Activated naive CD4-positive, alpha-beta T cell treated with anti-CD3 and anti-CD28 coated beads, Interleukin-2, amount 50 U/mL, for 72 hours (primary cell): ENCODE measurements at places on chromosomes 11 and 22. TPM values are rescaled to one million over a fixed set of nuclear protein-coding genes. Genes with fewer than 3 reads are reported as not detected.

DNA sequence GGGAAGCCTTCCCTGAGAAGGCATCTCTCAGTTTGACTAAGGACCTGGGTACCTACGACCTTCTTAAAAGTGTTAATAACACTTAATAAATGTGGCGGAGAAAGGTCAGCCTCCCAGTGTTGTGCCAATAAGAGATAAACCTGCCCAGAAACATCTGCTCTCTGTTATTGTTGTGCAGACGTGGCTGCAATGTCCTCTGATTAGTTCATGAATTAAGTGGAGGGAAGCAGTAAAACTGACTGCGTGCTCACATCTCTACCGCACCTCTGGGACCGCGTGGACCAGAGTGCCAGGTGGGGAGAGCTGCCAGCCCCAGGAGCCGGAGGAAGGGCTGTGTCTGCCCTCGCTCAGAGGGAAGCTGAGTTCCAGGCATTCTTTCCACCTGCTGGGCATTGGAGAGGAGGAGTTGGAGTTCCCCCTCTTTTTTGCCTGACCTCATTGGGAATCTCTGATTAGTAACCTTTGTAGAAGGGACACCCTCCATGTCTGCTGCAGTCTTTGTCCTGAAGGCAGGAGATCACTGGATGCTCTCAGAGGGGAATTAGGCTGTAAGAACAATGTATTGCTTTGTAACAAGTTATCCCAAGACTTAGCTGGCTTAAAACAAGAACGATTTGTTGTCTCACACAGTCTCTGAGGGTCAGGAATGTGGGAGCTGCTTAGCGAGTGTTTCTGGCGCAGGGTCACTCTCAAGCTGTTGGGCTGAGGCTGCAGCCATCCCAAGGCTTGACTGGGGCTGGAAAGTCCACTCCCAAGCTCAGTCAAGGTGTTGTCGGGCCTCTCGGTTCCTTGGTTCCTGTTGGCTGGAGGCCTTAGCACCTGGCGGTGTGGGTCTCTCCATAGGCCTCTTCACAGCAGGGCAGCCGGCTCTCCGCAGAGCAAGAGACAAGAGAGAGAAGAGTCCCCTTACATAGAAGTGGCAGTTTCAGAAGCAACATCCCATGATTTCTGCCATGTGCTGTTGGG lies 247.6 kb upstream of the TBCEL start:
- peak; percentile 39 for DNase-seq

- peak; percentile 51 for DNase-seq
Measured at GRCh38 chr11:44766112-44766971, 39.6 kb downstream of the TSPAN18 start.

Gene TTC28
- 8.5 TPM for total RNA-seq

DNA sequence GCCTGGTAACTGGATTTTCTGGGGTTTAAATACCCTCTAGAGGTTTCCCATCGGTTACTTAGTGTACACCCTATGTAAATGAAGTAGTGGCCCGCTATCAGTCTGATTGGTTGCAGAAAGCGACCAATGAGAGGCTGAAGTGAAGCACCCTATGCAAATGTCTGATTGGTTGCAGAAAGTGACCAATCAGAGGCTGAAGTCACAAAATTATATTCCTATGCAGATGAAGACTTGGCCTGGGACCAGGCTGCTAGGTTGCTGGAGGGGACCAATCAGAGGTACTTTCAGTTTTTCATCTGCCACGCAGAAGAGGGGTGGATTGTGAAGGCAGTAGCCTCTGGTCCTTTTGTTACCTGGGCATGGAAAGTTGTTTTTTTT lies 134.8 kb downstream of the TBC1D22A start:
- no peak for DNase-seq

Gene OR52I1
- total RNA-seq, result not detected

DNA sequence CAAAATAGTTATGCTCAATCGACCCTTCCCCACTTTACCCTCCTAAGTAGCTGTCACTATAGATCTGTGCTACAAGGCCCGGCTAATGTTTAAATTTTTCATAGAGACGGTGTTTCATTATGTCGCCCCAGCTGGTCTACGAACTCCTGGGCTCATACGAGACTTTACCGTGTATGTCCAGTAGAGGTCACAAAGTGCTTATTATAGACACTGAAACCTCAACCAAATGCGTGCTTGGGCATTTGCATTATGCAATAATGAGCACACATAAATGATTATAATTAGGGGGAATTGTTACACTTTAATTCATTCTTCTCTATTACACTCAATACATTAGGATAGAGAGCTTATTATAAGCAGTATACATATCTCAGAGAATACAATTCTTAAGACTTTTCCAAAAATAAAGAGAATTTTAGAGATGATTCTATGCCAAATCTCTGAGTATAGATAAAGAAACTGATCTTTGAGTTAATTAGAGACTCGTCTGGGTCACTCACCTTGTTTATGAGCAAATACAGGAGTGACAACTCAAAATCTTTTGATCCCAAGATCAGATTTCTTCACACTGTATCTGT lies 12.5 kb upstream of the MRPL16 start:
- DNase-seq, result no peak

DNA sequence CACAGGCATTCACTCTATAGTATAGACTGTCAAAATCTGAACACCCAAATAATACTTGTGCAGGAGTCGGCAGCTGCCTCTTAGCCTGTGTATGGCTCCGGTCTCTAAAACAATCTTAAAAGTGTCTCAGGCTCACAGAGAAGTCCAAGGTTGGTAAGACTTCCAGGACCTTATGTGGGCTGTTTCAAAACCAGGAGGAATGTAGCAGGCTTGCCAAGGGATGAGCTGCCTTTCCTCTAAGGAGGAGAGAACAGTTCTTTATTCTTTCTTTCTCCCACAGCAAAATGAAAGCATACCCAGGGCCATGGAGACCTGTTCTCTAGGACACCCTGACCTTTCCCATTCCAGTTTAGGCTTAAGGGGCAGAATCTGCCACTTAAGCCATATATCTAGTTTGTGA lies 176.5 kb downstream of the TRPC6 start:
- DNase-seq, result no peak

DNA sequence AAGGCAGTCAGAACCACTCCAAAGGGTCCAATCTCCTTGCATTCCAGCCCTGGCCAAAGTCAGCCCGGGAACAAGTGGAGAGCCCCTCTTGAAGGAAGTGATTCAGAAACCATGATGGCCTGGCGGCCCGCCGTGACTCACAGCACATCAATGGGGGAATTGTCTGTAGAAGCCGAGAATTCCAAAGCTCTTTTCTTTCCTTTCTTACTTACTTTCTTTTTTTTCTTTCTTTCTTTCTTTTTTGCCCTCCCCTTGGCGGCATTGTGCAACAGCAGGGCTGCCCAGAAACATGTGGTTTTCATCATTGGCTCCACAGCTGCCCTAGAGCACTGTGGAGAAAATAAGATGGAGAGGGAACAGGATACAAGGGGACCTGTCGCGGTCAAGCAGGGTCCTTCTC lies 140.2 kb upstream of the TIMP3 start:
- DNase-seq, result no peak
